ENCODE measurements at places on chromosomes 2 and 18.

- no peak for DNase-seq
Observed at GRCh38 chr2:221309892-221310583, 262.1 kb downstream of the EPHA4 start.

DNA sequence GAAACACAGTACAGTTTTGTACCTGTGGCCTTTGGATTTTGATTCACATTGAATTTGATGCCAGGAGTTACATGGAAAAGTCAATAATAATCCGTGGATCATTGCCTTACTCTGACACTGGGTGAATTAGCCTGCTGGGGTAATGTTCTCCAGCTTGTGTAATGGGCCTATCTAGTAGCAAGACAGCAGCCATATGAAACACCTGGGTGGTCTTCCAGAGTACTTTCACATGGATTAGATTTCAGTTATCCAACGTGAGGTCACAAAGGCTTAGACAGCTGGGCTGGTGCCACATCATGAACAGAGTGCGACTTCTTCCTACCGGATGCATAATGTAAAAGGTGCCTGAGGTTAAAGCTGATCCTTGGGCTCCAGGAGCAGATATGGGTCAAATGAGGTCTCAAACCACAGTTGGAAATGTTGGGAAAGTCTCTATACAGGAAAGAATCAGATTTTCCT is 486.8 kb downstream of the PARD3B start:
- no peak for DNase-seq

DNA sequence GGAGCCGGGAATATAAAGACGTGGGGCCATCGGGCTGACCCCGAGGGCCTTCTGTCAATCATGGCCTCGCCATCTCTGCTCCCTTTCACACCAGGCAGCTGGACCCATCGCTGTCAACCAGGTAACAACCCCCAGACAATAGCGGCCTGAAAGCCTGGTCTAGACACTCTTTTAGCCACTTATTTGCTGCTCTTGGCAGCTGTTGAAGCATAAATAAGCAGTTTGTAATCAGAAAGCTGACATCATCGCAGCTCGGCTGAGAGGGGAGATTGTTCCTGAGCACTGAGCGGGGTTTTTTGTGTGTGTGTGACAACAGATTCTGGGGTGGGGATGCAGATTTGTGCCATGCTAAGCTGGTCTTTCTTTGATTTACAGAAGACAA is 423.6 kb upstream of the POU3F3 start:
- DNase-seq: no peak

DNA sequence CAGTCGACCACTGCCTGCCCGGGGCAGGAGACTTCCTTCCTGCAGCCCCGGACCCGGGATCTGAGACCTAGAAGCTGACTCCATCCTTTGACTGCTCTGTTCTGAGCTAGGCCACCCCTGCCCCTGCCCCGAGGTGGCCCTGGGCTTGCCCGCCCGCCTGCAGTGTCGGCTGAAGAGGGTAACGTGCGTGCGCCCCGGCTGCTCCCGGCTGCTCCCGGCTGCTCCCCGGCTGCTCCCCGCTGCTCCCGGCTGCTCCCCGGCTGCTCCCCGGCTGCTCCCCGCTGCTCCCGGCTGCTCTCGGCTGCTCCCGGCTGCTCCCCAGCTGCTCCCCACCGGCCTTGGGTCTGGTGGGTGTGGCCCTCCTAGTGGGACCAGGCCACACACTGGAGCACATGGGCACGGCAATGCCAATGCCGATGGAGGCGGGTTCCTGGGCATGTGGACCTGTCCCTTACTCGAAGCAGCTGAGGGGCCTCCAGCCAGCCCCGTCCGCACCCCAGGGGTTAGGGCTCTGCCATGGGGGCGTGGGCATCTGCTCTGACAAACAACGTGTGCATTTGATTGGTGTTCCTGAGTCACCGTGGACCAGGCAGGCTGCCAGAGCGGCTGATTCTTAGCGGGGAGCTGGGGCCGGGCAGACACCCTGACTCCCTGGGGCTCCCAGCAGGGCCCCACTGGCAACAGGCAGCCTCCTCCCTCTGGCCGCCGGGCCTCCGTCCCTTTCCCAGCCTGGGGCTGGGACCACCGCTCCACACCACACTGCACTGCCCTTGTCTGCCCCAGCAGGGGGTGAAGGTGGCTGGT is 2.0 kb upstream of the GAL3ST2 start:
- no peak for DNase-seq

DNA sequence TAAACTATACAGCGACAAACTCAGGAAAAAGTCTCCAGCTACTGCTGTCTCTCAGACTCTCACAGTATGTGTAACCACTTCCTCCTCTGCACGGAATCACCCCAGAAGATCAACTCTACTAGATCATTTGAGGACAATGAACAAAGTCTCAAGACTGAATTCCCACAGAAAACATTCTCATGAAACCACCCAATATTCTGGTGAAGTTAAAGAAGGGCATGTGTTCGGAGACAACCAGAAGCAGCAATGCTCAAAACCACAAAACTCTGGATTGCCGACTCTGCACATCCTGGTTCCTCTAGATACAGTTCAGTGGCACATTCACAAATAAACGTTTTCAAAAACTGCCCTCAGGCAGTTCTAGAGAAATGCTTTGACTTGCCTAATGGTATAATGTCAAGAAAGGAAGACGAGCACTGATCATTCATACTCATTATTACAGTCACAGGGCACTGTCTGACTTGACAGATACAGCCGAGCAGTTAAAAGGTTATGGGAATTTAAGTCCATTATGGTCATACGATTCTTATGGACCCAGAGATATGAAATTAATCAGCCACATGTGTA is 91.9 kb upstream of the STK17B start:
- DNase-seq: no peak

- DNase-seq: no peak
Observed at GRCh38 chr2:161825429-161825828, 201.2 kb downstream of the SLC4A10 start.

GRCh38 chr18:63843008-63843407 is 44.5 kb upstream of the SERPINB2 start:
- no peak for DNase-seq

- no peak for DNase-seq
Observed at GRCh38 chr18:10035281-10035991, 121.6 kb downstream of the VAPA start.

GRCh38 chr2:218755567-218756404 is 26.2 kb upstream of the CYP27A1 start:
- no peak for DNase-seq

- no peak for DNase-seq
Observed at GRCh38 chr18:34483198-34483597, 226.9 kb upstream of the DTNA start.

- no peak for DNase-seq
Observed at GRCh38 chr2:127129937-127130336, 23.0 kb upstream of the BIN1 start.

DNA sequence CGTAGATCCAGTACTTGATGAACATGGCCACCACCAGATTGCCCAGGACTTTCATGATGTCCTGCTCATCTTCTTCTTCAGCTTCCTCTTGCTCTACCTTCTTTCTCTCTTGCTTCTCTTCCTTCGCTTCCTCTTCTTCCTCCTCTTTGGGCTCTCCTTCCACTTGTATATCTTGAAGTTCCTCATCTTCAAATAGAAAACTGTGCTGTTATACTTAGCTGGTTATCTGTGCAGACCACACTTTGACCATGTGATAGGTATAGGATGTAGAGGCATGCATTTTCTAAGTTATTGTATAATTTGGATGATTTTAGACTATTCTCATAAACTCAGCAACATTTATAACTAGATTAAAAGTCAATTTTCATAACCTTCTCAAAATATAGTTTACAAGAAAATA is 263.4 kb downstream of the NAPG start:
- no peak for DNase-seq

DNA sequence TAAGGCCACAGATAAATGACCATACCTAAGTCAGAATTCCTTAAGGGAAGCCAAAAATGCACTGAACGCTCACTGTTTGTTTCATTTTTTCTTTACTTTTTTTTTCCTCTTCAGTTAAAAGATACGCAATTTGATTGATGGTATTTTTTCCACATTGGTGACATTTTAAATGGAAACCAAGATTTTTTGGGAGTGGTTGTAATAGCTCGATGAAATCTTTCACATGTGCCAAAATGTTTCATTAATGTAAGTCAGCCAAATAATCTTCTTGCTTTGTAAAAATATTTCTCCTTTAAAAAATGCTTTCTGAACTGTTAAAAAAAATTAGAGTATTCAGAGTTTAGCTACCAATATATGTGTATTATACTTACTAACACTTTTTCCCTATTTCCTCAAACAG is 339.8 kb downstream of the ZEB2 start:
- DNase-seq: no peak

DNA sequence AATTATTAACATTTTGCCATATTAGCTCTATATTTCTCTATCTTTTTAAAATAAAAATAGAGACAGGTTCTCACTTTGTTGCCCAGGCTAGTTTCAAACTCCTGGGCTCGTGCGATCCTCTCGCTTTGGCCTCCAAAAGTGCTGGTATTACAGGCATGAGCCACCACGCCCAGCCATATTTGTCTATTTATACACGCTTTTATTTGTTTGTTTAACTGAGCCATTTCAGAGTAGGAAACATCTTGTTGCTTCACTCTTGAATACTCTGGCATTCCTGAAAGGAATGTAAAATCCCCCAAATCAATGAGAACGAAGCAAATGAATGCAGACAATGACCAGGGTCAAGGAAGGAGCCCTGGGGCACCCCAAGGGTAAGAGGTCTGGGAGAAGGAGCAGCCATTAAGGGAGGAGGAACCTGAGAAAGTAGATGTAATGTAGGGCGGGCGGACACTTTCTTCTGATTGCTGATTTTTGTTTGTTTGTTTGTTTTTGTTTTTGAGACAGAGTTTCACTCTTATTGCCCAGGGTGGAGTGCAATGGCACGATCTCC is 31.7 kb upstream of the RAB1A start:
- no peak for DNase-seq

DNA sequence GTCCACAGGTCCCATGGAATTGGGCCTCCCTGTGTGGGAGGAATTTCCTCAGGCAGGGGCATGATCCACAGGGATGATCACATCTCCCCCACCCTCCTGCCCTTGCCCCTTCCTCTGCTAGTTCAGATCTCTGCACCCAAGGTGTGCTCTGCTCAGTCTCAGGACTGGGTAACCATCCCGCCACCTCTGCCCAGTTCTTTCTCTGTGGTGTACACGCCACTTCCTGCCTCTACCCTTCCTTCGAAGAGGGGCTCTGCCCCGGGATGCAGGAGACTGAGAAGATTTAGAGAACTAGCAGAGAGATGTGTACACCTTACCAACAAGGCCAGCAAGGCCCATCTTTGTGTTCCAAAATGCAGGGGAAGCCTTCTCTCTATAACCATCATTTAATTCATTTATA is 160.4 kb downstream of the CELF4 start:
- no peak for DNase-seq

DNA sequence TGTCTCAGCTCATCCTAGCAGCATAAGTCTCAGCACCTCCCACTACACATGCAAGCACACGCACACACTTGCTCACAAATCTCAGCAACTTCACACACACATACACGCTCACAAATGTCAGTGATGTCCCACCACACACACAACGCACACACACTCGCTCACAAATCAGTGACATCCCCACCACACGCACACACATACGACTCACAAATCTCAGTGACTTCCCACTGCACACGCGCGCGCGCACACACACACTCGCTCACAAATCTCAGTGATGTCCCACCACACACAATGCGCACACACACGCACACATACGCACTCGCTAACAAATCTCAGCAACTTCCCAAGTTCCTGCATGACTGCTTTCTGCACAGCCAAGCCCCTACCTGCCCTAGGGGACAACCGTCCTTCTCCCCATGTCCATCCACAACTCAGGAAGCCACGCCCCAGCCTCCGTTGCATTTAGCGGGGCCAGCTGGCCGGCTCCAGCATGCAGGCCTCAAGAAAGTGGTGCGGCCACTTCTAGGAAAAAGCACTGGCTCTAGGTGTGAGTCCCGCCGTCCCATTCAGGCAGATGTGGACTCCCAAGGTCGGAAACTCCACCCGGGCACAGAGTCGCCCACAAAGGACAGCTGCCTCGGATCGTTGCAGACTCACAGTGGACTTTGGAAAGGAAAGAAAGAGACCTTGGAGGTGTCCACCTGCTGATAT is 180.1 kb upstream of the SALL3 start:
- no peak for DNase-seq

DNA sequence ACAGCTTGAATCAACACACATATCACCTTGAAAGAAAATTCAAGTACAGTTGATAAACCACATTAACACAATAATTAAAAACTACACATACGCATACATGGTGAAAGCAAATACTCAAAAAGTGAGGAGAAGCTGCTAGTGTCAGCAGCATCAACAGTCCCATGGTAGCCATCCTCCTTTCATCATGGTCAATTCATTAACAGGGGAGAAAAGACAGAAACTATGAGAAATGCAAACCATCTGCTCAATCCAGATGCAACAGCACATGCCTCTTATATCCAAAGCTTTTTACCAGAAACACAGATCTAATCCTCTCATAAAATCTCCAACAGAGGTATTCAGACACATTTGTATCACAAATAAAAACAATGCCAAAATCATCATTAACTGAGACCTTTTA is 81.9 kb upstream of the CHRNA1 start:
- no peak for DNase-seq

GRCh38 chr2:235191486-235191885 is 239.7 kb downstream of the SH3BP4 start:
- no peak for DNase-seq

DNA sequence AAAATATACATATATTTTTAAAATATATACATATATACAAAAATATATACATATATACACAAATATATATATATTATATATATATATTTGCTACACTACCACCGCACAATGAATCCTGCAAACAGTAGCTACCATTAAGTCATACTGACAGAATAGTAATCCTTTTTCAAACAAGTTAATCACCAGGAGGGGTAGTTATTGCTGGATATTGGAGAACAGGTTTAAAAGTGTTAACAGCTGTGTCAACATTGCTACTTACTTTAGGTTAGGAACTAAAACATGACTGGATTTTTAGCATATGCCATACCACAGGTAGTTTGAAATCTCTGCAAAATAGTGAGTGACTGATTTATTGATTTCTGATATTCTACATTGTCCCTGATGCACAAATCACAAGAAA is 529.1 kb upstream of the CDH7 start:
- DNase-seq: no peak

DNA sequence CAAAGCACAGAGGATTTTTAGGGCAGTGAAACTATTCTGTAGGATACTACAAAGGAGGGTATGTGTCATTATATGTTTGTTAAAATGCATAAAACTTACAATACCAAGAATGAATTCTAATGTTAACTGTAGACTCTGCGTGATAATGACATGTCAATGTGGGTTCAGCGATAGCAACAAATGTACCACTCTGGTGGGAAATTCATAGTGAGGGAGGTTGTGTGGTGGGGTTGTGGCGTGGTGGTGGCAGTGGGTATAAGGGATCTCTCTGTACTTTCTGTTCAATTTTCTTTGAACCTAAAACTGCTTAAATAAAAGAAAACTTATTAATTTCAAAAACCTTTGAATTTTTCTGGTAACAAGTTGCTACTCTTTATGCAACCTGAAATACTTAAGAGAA is 99.3 kb upstream of the SLC38A11 start:
- DNase-seq: no peak

DNA sequence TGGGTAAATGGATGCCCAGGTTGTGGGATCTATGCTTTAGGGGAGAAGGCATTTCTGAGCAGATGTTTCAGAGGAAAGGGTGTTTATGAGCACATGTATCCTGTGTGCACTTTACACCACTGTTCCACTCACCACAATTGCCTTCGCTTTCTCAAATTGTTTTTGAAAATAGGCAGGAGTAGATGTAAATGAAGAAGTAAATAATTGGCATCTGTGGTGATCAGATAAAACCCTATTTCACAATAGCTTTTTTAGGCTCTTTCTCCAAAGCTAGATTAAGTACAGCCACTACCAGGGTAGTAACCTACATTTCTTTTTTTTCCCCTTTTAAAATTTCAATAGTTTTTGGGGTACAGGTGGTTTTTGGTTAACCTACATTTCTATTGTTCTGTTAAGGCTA is 40.6 kb downstream of the TMEM178A start:
- no peak for DNase-seq
